Naive thymus-derived CD4-positive, alpha-beta T cell (primary cell): ENCODE measurements at places on chromosomes 2 and 18.

- DNase-seq = no peak
Measured at GRCh38 chr18:48894799-48895346, 55.9 kb downstream of the SMAD7 start.

- DNase-seq = no peak
Measured at GRCh38 chr2:27100036-27100435, 13.5 kb downstream of the KHK start.

DNA sequence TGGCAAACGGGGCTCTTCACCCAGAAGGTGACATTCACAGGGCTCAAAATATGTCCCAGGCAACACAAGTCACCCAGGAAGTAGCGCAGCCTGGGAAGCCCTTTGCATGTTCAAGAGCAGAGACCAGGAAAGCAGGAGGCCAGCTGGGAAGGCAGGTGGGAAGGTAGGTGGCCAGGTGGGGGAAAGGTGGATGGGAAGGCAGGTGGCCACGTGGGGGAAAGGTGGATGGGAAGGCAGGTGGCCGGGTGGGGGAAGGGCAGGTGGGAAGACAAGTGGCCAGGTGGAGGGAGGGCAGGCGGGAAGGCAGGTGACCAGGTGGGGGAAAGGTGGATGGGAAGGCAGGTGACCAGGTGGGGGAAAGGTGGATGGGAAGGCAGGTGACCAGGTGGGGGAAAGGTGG lies 102.7 kb downstream of the ZNF516 start:
- DNase-seq = no peak

- DNase-seq = no peak
Measured at GRCh38 chr2:121210691-121211090, 74.3 kb downstream of the TFCP2L1 start.

- DNase-seq = peak; percentile 23
Measured at GRCh38 chr2:48315896-48316194, 214.1 kb upstream of the STON1 start.

DNA sequence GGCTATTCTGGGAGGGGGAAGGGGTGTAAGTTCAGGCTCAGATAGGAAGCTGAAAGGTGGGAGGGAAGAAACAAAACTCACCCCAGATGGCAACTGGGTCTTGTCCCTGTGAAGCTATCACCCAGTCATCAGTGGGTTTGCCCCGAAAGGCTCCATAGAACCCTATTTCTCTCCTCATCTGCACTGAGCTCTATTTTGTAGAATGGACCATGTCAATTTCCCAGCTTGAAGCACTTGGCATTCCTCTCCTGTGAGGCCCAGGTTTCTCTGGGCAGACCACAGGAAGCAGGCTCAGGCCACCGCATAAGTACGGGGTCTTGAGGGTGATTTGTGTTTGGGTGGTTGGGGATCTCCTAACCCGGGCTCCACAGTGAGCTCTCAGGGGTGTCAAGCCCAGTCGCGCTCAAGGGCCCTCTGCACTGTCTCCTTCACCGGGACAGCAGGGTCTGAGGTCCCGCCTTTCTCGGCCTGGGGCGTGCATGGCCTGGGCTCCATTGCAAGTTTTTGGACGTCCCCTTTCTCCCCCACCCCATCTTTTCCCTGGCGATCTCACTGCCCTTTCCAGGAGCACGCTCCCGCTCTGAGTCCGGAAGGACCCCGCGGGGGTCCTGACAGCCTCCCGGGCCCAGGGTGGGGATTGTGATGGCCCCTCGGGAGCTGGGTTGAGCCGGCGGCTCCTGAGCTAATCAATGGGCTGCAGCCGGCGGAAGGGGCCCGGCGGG lies 27.3 kb upstream of the NOTO start:
- no peak for DNase-seq

DNA sequence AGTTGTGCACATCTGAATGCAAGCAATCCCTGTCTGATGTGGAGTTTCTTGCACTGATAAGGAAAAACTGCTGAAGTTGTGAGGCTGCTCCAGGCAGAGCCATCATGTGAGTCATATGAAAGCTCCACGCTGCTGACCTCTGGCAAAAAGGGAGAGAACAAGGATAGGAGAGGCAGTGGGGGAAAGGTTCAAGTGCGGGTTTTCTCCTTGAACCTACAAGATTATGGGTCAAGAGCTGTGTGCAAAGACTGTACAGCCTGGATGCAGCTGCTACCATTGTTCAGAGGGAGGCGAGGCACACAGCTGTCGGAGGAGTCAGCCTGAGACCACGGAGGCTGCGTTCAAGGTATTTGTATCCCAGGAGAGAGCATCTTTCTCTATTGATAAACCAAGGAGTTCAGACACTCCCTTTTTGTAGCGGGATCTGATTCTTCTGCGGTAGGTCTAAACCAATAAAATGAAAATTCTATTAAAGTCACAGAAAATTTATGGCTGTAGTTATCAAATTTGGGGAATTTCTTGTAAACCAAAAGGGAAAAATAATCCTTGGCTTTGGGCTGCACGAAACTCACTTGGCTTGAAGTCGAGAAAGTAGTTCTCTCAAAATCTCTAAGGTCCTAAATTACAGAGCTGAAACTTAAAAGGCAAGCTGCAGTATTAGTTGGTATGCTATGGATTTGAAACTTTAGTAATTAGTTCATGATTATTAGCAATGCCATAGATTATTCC lies at the start of gene CDK15:
Gene CDK15 (plus strand): TSS at position 96 of the 729 bp plus-strand sequence. CDS start 128 bp downstream, at position 224.
- no peak for DNase-seq
